ENCODE measurements at places on chromosomes 12 and 14. TPM values are rescaled to one million over a fixed set of nuclear protein-coding genes. Genes with fewer than 3 reads are reported as not detected.

GRCh38 chr14:57295239-57295638, 26.5 kb downstream of the AP5M1 start:
- DNase-seq = no peak

GRCh38 chr12:132496358-132496669, 6.4 kb downstream of the FBRSL1 start:
- no peak for DNase-seq

DNA sequence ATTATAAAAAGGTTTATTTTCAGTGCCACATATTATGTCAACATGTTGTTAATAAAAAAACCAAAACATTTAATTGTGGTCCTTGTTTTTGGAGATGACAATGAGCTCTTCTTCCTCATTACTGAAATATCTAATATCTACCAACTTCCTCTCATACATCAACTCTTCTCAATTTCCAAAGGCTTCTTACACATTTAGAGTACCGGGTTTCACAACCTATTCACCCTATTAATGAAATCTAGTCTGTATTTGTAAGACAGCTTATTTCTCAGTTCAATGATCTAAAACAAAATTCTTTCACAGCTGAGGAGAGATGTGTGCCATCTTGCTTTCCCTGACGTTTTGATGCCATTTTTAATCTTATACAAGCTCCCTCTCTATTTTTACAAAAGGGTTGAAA, 14.5 kb downstream of the NRDE2 start:
- no peak for DNase-seq

LHX5 gene
- not detected for total RNA-seq

GRCh38 chr12:117622741-117623140, 261.3 kb upstream of the NOS1 start:
- DNase-seq = no peak

DNA sequence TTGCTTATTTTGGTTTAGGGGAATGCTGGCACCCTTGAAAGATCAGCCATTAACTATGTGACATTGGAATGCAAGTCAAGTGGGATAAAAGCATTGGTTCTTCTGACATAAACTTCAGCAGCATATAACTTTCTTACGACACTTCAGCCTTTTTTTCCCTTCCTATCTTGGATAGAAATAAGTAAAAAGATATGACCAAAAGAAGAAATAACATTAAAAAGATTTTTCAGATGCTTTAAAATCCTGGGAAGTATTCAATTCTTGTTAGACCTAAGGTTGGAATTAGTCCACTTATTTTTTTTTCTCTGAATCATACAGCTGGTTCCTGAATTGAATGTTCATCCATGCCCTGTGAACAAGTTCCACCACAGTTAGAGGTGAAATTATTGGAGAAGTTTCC, 85.6 kb upstream of the TSPAN8 start:
- no peak for DNase-seq

DNA sequence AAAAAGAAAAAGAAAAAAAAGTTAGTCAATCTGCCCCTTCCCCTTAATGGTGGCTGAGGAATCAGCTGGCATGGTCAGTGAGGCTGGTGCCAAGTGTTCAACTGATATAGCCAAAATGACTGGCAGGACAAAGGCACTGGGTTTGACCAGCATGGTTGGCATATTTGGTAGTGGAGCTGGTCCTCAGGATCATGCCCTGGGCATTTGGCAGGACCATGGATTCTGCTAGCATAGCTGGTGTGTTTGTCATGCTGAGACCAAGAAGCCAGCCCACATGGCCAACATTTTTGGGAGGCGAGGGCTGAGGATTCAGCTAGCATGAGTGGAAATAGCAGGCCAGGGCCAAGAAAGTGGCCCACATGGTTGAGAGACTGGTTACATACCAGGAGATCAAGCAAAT, 136.5 kb downstream of the FBXL14 start:
- DNase-seq = no peak

OR4E2 gene
- total RNA-seq = not detected

OR4E1 gene
- total RNA-seq = not detected

GLIPR1L1 gene
- not detected for total RNA-seq

GRCh38 chr12:67937822-67938221, 51.4 kb upstream of the IFNG-AS1 start:
- no peak for DNase-seq

STYK1 gene
- 0.19 TPM for total RNA-seq

DNA sequence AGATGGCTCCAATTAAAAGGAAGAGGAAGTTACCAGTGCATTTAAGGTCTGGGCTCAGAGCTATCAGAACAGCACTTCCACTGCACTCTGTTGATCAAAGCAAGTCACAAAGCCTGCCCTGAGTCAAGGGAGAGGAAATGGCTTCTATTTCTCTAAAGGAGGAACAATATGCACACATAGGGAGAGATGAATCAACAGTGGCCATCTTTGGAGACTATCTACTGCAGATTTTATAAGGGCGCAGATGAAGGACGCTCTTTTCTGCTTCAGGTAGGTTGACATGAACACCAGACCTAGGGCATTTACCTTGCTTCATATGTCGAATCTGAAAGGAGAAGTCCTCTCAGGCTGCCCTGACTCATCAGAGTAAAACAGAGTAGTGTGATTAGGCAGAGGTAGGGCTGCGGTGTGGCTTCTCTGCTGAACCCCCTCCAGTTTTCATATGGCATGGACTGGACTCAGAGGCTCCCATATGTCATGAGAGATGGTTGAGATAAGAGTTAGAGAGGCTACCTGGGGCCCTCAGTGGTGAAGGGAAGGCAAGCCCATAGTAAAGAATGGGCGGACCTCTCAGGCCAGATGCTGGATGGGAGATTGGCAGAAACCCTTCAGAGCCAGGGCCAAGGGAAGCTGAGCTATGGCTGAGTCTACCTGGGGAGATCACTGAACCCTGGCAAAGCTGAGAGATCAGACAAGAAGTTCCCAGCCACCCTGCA, 84.4 kb downstream of the ARF6 start:
- DNase-seq = no peak

DYRK4 gene
- total RNA-seq = 37.5 TPM

PPP1R1A gene
- total RNA-seq = 7.4 TPM
